ENCODE measurements at places on chromosomes 2 and 18. TPM values are rescaled to one million over a fixed set of nuclear protein-coding genes. Genes with fewer than 3 reads are reported as not detected.
A peak's percentile ranks its signal among the peaks of the same experiment; 100 is the strongest.

CCDC178 gene
- not detected for total RNA-seq

MEMO1 gene
- 44.3 TPM for total RNA-seq

UGT1A3 gene
- not detected for total RNA-seq

SLC14A1 gene
- 6.8 TPM for total RNA-seq

SLC39A6 gene
- 19.3 TPM for total RNA-seq

SGO2 gene
- total RNA-seq, result 39.7 TPM

LYG1 gene
- total RNA-seq, result 1.8 TPM

PAIP2B gene
- total RNA-seq, result 1.5 TPM

GRCh38 chr2:144470334-144470733 is 49.6 kb downstream of the ZEB2 start:
- peaks cover 16% of the 10 kb centered on the region for H3K36me3 ChIP-seq
- no peak for DNase-seq
- H3K27me3 ChIP-seq, result no peaks in the 10 kb centered on the region

- DNase-seq, result no peak
- peaks cover 49% of the 10 kb centered on the region for H3K36me3 ChIP-seq
These were observed 11.3 kb downstream of the GLS start for GRCh38 chr2:190891889-190892288.

DNA sequence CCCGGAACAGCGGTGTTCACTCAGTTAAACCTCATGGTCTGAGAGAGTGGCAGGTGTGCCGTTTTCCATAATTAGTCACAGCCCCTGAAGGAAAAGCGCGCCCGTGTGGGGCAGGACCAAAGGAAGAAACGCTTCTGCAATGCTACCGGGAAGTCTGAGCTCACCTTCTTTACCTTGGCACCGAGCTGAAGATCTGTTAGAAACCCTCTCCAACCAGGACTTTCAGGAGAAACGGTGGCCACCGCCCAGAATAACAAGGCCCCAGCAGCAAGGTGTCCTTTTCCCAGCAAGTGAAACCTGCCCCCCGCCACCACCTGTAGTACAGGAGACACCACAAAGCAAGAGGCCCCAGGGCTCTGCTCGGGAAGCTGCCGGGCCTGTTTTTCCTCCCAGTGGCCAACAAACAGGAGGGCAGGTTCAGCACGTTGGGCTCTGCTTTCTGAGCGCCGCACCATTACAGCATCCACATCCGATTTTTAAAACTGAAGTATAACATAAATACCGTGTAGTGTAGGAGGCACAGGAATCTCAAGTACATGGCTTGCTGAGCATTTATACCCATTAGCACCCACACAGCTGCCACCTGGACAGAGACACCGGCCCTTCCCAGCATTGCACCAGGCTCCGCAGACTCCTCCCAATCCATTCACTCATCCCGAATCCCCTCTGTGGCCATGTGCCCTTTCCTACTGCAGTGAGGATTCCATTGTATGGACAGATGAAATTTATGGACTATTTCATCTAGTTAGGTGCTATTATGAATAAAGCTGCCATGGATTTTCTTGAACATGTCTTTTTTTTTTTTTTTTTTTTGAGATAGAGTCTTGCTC is 121.8 kb upstream of the RIOK3 start:
- H3K4me1 ChIP-seq, result no peaks in the 10 kb centered on the region
- DNase-seq, result no peak
- H3K36me3 ChIP-seq, result peaks cover 20% of the 10 kb centered on the region

GRCh38 chr2:219886615-219887014 is 259.2 kb downstream of the SLC4A3 start:
- H3K4me3 ChIP-seq, result no peak overlapping the region
- H3K36me3 ChIP-seq, result no peaks in the 10 kb centered on the region
- H3K27ac ChIP-seq, result no peak overlapping the region

- no peaks in the 10 kb centered on the region for H3K27me3 ChIP-seq
- H3K4me3 ChIP-seq, result no peak overlapping the region
- no peak overlapping the region for H3K27ac ChIP-seq
- H3K4me1 ChIP-seq, result no peaks in the 10 kb centered on the region
- no peak for DNase-seq
These were observed 225.6 kb downstream of the ASXL3 start for GRCh38 chr18:33803636-33804035.

DNA sequence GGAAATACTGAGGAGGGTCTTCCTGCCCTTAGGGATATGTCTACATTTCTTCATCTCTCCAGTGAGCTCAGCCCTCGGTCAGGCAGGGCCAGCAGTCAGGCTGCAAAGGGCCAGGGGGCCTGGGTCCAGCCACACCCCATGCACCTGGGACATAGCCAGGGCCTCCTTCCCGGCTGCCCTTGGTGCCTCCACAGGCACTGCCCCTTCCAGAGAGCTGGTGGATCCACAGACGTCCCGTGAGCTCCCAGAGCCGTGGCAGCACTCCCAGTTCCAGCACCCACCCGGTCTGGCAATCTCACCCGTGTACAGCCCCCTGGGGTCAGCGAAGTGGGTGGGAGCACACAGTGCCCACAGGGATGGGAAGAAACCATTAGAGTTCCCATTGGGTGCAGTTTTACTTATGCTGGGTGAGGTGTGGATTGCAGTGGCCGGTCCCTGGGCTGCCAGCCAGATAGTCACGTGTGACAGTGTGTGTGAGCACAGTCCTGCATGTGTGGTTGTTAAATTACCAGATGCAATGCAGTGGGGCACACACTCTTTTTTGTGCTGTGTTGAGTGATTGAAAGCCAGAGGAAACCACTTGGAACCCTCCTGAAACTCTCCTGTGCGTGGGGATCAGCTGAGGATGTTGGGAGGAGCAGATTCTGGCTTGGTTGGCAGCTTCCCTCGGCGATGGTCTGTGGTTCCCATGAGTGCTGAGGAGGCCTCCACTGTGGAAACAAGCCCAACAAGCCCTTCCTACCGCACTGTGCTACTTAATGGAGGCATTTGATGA is 131.0 kb downstream of the SNTG2 start:
- no peaks in the 10 kb centered on the region for H3K4me1 ChIP-seq
- no peak for DNase-seq
- no peaks in the 10 kb centered on the region for H3K36me3 ChIP-seq
- H3K27ac ChIP-seq, result no peak overlapping the region
- H3K4me3 ChIP-seq, result no peak overlapping the region

DNA sequence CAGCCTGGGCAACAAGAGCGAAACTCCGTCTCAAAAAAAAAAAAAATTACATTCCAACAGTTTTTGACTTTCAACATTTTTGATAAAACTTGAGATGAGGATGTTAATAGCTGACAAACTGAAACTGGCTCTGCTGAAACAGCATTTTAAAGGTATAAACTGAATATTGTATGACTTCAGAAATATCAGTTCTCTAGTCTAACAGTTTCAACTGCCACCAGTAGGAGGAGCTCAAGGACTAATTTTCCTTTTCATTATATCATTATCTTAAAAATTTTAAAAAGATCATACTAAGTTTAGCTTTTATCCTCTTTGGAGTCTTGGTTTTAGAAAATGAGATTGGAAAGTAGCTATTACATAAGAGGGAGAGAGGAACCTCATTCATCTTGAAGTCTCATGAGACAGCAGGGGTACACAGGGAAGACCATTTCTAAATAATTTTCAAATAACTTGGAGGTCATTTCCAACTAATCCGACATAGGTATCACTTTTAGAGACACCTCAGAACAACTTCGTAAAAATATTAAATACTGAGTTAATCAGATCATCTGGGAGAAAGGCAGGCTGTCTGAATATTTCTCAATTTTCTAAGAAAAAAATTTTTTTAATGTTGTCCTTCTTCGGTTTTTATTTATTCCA is 37.6 kb upstream of the MCM6 start:
- no peak overlapping the region for H3K4me3 ChIP-seq
- H3K4me1 ChIP-seq, result peaks cover 15% of the 10 kb centered on the region
- no peaks in the 10 kb centered on the region for H3K27me3 ChIP-seq
- peak; percentile 47 for DNase-seq

GRCh38 chr2:231483398-231484329 is 19.4 kb upstream of the NCL start:
- peak overlapping the region; percentile 85 for H3K27ac ChIP-seq
- DNase-seq, result peak; percentile 54
- H3K4me3 ChIP-seq, result peak overlapping the region; percentile 74

GRCh38 chr2:143551971-143552650 is 422.9 kb downstream of the ARHGAP15 start:
- H3K27ac ChIP-seq, result no peak overlapping the region
- H3K4me1 ChIP-seq, result peaks cover 10% of the 10 kb centered on the region
- H3K27me3 ChIP-seq, result no peaks in the 10 kb centered on the region
- peaks cover 22% of the 10 kb centered on the region for H3K36me3 ChIP-seq

DNA sequence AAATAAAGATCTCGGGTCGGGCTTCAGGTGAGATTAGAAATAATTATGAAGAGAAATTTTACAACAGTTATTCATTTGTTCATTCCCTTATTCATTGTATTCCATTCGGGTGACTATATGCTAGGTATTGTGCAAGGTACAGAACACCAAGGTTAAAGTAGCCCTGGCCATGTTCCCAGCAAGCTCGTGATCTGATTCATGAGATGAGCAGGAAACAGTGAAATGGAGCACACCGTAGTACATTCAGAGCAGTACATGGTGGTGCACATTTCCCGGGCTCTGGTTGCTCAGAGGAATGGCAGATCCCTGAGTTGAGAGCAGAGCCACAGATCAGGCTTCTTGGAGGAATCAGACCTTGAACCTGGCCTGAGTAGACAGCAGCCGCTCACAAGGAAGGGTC is 87.7 kb downstream of the PRKRA start:
- DNase-seq, result no peak
- no peak overlapping the region for H3K4me3 ChIP-seq
- peaks cover 18% of the 10 kb centered on the region for H3K27me3 ChIP-seq
- H3K27ac ChIP-seq, result no peak overlapping the region

DNA sequence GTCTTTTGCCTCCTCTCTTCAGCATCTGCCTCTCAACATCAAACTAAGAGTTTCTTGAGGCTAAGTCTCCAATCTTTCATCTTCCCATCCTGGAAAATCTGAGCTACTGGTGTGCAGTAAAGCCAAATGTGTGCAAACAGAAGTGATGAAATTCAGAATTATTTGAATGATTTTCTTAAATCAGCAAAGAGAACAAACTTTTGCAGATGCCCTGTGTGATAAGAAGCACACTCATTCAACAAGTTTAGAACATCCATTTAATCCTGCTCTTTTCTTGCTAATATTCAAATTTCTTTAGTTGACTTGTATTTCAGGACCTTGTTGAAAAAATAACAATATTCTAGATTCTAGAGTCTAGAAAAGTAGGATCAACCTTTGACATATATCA is 1374.9 kb upstream of the CELF4 start:
- peaks cover 17% of the 10 kb centered on the region for H3K27me3 ChIP-seq
- H3K4me3 ChIP-seq, result no peak overlapping the region
- H3K4me1 ChIP-seq, result peaks cover 18% of the 10 kb centered on the region
- peak overlapping the region; percentile 88 for H3K27ac ChIP-seq

- H3K36me3 ChIP-seq, result no peaks in the 10 kb centered on the region
- no peak overlapping the region for H3K27ac ChIP-seq
- no peak for DNase-seq
- H3K4me1 ChIP-seq, result no peaks in the 10 kb centered on the region
- no peaks in the 10 kb centered on the region for H3K27me3 ChIP-seq
These were observed 220.9 kb upstream of the EPHA4 start for GRCh38 chr2:221792971-221793521.

DNA sequence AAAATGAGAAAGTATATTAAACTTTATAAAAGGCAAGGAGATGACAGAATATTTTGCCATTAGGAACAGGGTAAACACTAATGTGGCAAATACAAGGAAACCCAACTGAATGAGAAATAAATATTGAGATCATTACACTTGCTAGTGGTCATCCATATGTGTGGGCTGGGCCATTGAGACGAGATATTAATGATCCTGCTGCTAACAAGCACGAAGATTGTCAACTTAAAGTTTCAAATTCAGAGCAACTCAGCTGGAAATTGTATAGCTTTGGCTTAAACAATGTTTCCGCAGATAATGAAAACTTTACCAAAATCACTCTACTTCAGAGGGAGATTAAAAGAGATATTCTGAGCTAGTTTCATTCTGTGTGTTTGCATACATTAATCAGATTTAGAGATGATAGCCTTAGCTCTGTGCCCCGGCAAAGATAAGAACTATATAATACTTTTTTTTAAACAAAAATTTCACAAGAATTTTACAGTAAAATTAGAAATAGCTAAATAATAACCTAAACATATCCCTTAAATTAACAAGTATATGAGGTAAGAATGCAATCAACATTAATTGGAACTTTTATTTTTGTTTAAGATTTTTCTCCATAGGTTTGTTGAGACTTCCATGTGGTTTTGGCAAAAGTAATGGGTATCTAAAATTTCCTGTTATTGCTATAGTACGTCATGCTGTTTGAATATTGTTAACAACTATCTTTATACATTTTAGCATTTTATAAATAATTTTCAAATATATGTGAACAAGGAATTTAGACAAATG is 40.0 kb downstream of the FN1 start:
- H3K4me1 ChIP-seq, result no peaks in the 10 kb centered on the region
- H3K36me3 ChIP-seq, result no peaks in the 10 kb centered on the region
- peaks cover 38% of the 10 kb centered on the region for H3K27me3 ChIP-seq
- H3K27ac ChIP-seq, result no peak overlapping the region
- H3K4me3 ChIP-seq, result no peak overlapping the region

- DNase-seq, result no peak
- no peak overlapping the region for H3K4me3 ChIP-seq
- H3K4me1 ChIP-seq, result no peaks in the 10 kb centered on the region
- no peaks in the 10 kb centered on the region for H3K36me3 ChIP-seq
- peaks cover 6% of the 10 kb centered on the region for H3K27me3 ChIP-seq
These were observed 142.2 kb downstream of the PLCL1 start for GRCh38 chr2:197946562-197946961.

- no peaks in the 10 kb centered on the region for H3K36me3 ChIP-seq
- no peak overlapping the region for H3K4me3 ChIP-seq
- H3K27me3 ChIP-seq, result peaks cover 3% of the 10 kb centered on the region
- H3K27ac ChIP-seq, result no peak overlapping the region
- H3K4me1 ChIP-seq, result peaks cover 3% of the 10 kb centered on the region
These were observed 1.8 kb upstream of the ABCA12 start for GRCh38 chr2:215140166-215140707.

GRCh38 chr18:48902856-48903601 is 47.7 kb downstream of the SMAD7 start:
- no peak overlapping the region for H3K27ac ChIP-seq
- peaks cover 9% of the 10 kb centered on the region for H3K4me1 ChIP-seq
- peaks cover 9% of the 10 kb centered on the region for H3K36me3 ChIP-seq
- no peak for DNase-seq

DNA sequence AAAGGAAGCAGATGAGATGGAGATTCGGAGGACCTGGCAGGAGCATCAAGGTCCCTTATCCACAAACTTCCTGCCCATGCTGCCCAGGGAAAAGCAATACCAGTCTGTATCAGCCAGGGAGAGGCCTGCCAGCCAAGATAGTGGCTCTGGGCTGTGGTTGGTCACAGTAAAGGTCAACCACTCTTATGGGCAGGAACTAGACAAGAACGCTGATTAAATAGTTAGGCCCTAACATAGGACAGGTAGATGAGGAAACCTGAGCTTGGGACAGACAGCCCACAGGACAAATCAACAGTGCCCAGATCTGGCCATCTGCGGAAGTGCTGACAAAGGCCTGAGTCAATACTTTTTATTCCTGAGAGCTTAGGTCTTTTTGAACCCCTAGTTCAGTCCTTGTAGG is 10.7 kb downstream of the PSTPIP2 start:
- H3K27me3 ChIP-seq, result no peaks in the 10 kb centered on the region
- H3K4me1 ChIP-seq, result peaks cover 11% of the 10 kb centered on the region
- DNase-seq, result no peak
- no peaks in the 10 kb centered on the region for H3K36me3 ChIP-seq
- H3K4me3 ChIP-seq, result no peak overlapping the region

Data from activated CD8-positive, alpha-beta memory T cell treated with anti-CD3 and anti-CD28 coated beads, Interleukin-2, amount 10 ng/mL, durations not matched to agents 7 days and 5 days (primary cell).